Lower leg skin (tissue), 4 donors: ENCODE measurements at places on chromosomes 13 and 19. TPM values are rescaled to one million over a fixed set of nuclear protein-coding genes. Genes with fewer than 3 reads are reported as not detected.

Gene CNFN
- 502 TPM for total RNA-seq

Gene SLC7A9
- not detected for total RNA-seq

Gene MYH14
- 201 TPM for total RNA-seq

Gene SHD
- total RNA-seq: not detected

Gene MYO1F
- total RNA-seq: 3.1 TPM

Gene KLK4
- total RNA-seq: 0.67 TPM

Gene PRR19
- total RNA-seq: 0.30 TPM

Gene PHLDB3
- 129 TPM for total RNA-seq

Gene PROSER3
- total RNA-seq: 9.2 TPM

Gene MED25
- total RNA-seq: 32.7 TPM
